Spleen (tissue), 13 donors: ENCODE measurements at places on chromosomes 7 and 10. TPM values are rescaled to one million over a fixed set of nuclear protein-coding genes. Genes with fewer than 3 reads are reported as not detected.

WNT16 gene
- 3.2 TPM for total RNA-seq

FGFBP3 gene
- 0.87 TPM for total RNA-seq

DPYSL4 gene
- 0.97 TPM for total RNA-seq

NRCAM gene
- total RNA-seq = 12.5 TPM

ADIRF gene
- total RNA-seq = 50.7 TPM

AKR1C4 gene
- not detected for total RNA-seq
